ENCODE measurements at places on chromosomes 1 and 21. TPM values are rescaled to one million over a fixed set of nuclear protein-coding genes. Genes with fewer than 3 reads are reported as not detected.

NUDT4B gene
- 8.1 TPM for total RNA-seq

C1QTNF12 gene
- total RNA-seq = 0.45 TPM

ANXA9 gene
- not detected for total RNA-seq

KRTAP12-2 gene
- not detected for total RNA-seq

HCRTR1 gene
- 0.54 TPM for total RNA-seq

C1orf53 gene
- total RNA-seq = 2.6 TPM

NCMAP gene
- total RNA-seq = not detected

OR10Z1 gene
- not detected for total RNA-seq

PBX1 gene
- total RNA-seq = 6.5 TPM

TRAF3IP3 gene
- not detected for total RNA-seq

KRTCAP2 gene
- 105 TPM for total RNA-seq

NTRK1 gene
- total RNA-seq = not detected

APOBEC4 gene
- not detected for total RNA-seq
